Activated T-cell treated with anti-CD3 and anti-CD28 coated beads for 1 hour (primary cell): ENCODE measurements at places on chromosomes 7 and 10.

DNA sequence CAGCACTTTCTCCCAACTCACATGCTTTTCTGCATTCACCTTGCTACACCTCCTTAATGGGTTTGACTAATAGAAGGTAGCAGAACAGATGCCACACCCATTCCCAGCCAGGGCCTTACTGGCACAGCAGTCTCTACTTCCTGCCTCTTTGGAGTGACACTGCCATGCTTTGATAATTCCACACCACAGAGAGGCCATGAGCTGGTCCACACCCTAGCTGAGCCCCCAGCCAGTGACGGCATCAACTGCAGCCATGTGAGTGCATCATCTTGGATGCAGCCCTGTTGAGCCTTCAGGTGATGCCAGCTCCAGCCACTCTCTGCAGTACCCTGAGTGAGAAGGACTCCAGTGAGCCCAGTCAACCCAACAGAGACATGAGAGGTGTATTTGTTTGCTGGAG, 27.5 kb upstream of the EZH2 start:
- DNase-seq: no peak

DNA sequence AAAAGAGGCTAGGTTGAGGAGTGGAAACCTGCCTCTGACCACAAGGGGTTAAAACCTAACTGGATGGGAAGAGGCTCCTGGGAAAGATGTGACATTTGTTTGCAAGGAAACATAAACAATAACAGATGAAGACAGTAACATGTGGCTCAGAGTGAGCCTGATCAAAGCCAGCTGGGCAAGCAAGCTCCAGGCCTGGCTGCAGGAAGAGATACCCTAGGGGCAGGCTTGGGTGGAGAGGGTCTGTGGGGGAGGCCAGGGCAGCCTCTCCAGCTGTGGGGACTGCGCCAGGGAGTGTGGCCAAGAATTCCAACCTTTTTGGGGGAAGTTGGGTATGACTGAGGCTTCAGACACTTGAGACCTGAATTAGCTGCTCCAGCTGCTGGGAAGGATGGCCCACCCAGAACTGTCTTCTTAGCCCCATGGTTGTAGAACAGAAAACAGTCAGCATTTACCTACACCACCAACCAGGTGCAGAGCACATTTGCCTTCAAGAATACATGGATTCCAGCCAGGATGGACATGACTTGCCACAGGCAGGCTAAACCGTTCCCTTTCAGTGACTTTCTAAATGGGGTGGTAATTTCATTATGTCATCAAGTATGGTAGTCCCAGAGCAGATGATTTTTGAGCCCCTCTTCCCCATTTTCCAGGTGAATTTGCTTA, 10.4 kb upstream of the FAM170B start:
- DNase-seq: no peak

GRCh38 chr10:129810-130209, 5.4 kb upstream of the ZMYND11 start:
- DNase-seq: no peak

DNA sequence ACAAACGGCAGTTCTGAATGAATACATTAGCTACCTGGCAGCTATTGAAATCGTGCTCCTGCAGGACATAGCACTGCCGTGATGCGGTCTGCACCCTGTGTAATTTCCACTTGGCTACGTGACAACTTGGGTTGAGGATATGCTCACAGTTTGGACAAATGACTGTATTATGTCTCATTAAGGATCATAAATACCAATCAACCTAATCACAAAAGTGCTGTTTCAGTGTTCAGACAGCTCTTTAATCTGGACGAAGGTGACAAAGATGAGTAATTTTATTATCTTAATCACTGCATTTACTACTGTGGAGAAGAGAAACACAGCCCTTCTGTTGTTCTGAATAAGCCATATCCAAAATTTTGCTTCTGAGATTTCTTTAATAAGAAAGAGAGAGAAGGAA, 210.8 kb upstream of the PFKP start:
- DNase-seq: no peak

DNA sequence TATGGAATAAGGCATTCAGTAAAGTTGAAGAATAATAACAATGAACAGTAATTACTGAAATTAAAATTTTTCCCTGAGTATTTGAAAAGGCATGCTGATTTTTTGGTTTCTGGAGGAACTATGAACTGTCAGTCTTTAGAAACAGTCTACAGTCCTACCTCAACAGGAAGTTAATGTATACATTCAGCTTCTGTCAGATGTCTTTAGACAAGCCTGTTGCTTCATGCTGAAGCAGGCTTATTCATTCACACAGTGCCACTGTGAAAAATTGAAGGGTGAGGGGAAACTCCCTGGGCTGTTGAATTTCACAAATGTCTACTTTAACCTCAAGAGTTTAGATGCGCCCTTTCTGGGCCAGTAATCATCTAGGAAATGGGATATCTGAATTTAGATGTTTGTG, 3.5 kb downstream of the NRF1 start:
- no peak for DNase-seq

DNA sequence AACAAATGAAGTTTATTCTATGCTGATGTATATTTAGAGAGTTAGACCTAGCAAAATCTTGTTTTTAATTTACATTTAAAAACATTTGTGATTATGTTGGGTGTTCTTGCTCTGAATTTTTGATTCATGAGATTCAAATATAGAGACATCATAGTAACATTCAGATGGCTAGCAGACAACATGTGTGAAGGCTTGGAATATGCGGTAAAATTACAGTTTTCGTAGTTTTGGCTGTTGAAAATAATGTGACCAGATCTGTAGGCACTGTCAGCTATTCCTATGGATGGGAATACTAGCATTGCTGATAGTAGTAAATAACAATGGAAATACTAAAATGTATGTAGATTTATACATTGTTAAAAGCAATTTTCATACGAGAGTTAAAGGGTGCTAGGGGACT, 131.9 kb downstream of the KAT6B start:
- DNase-seq: no peak
